Stimulated activated CD4-positive, alpha-beta T cell treated with anti-CD3 and anti-CD28 coated beads, Interleukin-1b, Interleukin-23, amount 100 ng/mL, for 1 hour (primary cell): ENCODE measurements at places on chromosomes 5 and 9.

DNA sequence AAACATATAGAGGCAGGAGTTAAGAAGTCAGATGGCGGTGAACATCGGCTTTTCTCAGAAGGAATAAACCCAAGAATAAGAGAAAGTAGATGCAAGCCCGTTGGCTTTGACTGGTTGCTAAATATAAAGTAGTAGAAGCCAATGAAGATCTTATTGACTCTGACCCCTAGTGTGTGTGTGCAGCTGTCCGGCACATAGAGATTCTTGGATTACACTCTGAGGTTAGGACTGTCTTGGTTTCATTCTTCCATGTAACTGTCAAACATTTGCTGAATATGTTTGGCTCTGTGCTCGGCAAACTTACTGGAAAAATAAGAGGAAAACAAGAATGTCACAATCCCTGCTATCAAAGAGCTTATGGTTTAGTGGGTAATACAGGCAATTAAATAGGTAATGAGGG lies 54.9 kb downstream of the ASTN2 start:
- no peak for DNase-seq

GRCh38 chr9:80690349-80690939 lies 998.9 kb downstream of the TLE1 start:
- no peak for DNase-seq

DNA sequence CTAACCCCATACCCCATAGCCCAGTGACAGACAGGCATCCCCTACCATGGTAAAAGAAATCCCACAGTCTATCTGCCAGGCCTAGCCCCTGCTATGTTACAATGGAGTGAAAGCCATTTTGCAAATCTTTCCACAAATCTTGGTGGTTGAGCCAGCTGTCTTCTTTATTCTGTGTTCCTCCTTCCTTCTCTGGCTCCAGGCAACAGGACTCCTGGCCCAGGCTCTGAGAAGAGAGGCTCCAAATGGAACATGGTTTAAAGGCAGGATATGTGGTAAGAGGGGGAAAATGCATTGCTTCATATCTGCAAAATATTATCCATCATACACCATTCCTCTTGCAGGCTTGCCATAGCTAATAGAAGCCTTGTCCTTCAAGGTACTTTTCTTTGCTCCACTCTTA lies 25.2 kb downstream of the FGF1 start:
- DNase-seq = no peak

DNA sequence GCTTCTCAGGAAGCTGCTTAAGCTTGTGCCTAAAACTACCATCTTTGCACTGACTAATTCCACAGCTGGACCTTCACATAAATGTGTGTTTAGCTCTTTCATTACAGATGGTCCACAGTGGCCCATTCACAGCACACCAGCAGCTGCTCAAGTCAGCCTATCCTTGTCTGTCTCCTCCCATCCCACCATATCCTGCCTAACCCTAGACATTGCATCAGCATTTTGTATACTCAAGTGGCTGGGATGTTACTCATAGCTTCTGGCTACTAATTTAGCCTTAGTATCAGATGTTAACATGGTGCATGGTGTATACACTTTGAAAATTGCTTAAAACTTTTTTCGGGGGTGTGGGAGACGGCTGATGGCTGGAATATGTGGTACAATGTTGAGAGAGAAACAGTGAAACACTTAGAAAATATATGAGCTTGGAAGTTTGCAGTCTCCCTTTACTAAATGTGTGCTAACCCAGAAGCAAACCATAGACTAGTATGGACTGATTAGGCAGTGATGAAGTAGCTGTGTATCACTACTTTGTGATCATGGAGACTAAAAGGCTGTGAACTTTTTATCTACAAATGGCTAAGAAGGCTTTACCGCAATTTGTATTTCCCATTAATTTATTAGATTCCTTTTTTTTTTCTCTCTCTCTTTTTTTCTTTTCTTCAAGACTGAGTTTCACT lies 83.1 kb downstream of the JMY start:
- DNase-seq = no peak

DNA sequence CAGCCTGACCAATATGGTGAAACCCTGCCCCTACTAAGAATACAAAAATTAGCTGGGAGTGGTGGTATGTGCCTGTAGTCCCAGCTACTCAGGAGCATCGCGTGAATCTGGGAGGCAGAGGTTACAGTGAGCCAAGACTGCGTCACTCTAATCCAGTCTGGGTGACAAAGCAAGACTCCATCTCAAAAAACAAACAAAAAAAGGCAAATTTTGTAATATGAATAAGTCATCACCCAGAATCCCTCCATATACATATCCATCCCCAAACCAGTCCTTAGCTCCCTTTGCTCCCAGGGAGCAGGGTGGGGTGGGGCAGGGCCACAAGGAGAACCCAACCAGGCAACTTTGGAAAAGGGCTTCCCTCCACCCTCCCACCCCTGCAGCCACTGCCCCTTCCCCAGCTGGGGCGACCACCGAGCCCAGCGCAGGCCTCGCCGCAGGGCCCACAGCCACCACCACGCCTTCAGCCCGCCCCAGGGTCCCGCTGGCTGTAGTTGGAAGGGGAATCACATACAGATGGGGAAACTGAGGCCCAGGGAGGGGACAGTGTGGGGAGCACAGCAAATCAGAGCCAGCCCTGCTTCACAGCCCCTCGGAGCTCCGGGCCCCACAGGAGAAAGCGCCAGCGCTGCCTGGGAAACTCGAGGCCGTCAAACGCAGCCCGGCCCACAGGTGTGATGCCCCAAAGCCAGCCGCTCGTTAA lies 7.8 kb downstream of the NOTCH1 start:
- no peak for DNase-seq

- DNase-seq = no peak
Measured at GRCh38 chr5:114407783-114408182, 45.9 kb downstream of the KCNN2 start.

- DNase-seq = no peak
Measured at GRCh38 chr5:36778336-36778735, 98.2 kb upstream of the NIPBL start.

GRCh38 chr5:33146881-33147280 lies 293.9 kb upstream of the TARS1 start:
- DNase-seq = no peak

DNA sequence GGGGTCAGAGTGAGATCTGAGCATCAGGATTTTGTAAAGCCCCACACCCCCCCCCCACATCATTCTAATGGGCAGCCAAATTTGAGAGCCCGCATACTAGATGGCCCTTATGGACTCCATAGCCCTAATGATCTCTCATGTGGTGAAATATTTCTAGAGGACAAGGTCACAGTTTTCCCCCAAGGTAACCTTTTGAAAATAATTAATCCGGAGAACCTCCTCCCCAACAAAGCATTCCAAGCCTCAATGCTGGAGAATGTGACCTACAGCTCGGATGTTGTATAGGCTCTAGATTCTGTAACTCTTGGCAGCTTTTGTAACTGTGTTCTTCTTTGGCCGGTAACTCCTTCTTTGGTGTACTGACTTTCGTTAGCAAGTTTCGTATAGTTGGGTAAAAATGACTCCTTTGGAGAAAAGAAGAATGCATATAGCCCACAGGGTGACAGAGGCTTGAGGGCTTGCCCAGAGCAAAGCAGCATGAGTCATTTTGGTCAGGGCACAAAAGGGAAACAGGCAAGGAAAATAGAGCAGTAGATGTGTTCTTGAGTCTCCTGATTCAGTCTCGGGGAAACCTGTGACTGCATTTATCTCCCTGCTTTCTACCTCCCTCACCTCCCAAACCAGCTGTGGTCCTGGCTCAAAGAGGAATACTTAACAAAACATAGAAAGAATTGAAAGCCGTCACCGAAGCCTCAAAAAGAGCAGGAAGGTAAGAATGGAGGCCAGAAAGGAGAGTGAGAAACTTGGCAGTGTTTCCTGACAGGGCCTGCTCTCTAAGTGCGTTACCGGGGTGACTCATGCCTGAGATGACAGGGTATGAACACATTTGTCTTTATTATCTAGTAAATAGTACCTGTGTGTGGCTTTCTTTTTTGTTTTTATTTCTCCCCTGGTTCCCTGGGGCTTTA lies 6.6 kb upstream of the XPA start:
- no peak for DNase-seq

DNA sequence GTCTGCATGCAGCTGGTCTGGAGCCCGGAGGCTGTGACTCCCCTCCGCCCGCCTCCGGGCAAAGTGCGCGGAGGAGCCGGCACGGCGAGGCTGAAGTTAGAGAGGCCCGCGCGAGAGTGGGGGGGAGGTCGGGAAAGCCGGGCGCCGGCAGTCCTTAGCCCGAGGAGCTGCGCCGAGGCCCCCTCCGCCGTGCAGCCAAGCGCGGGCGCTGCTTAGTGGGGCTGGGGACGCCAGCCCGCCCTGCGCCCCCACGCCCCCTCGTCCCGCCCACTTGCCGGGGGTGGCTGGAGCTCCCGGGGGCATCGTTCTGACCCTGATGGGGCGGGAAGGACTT lies 403 bp downstream of the NINJ1 start:
- DNase-seq = no peak

DNA sequence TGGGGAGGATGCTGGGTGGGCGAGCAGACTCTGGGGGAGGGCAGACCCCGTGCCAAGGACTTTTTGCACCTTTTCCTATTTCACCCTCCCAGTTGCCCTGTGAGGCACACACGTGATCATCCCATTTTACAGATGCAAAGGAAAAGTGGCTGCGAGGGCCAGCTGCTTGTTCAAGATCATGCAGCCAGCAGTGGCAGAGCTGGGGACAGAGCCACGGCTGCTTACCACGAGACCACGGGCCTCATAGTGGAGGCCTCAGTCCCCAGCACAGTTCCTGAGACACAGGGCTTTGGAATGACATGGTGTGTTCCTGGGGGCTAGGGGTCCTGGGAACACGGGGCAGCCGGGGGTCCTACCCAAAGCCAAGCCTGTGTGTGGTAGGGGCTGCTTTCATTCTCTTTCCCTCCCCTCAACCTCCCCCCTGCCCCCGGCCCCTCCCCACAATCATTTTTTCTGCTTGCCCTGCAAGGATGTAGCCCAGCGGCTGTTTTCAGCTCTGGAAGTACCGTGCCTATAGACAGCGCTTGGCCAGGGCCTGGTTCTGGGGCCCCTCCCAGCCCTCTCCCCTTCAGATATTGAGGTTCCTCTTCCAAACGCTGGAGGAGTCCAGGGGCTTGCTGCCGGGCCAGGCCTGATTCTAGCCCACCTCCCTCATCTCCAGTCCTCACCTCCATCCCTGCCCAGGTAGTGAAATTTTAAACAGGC lies 58.5 kb upstream of the IER5L start:
- DNase-seq = no peak

DNA sequence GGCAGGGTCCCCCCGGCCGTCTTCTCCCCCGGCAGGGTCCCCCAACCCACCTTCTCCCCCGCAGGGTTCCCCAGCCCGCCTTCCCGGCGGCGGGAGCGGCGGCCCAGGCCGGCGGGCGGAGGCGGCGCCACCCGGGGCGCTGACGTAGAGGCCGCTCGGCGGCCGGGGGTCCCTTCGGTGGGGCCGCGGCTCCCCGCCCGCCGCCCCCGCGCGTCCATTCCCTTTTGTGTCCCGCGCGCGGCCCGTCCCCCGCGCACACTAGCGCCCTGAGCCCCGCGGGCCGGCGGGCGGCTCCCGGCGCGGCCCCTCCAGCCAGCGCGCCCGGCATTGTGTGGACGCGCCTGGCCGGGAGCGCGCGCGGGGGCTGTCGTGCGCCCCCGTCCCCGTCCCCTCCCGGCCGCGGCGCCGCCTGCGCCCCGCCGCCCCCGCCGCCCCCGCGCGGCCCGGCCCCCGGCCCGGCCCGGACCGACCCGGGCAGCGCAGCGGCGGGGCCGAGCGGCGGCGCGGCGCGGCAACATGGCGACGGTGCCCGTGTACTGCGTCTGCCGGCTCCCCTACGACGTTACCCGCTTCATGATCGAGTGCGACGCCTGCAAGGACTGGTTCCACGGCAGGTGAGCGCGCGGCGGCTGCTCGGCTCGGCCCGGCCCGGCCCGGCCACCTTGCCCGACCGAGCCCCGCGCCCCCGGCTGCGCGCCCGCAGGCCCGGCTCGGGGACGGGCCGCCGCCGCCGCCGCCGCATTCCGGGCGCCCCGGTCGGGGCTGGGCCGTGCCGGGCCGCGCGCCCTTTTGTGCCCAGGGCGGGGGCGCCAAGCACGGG lies at the start of gene PHF2:
Gene PHF2 (plus strand): TSS at position 327 of the 820 bp plus-strand sequence. CDS start 190 bp downstream, at position 517.
- no peak for DNase-seq

GRCh38 chr5:55636683-55637082 lies 75.4 kb downstream of the SLC38A9 start:
- no peak for DNase-seq

- no peak for DNase-seq
Measured at GRCh38 chr5:181204113-181204825, 727 bp downstream of the TRIM7 start.

GRCh38 chr5:82636591-82636990 lies 358.4 kb upstream of the RPS23 start:
- DNase-seq = no peak

DNA sequence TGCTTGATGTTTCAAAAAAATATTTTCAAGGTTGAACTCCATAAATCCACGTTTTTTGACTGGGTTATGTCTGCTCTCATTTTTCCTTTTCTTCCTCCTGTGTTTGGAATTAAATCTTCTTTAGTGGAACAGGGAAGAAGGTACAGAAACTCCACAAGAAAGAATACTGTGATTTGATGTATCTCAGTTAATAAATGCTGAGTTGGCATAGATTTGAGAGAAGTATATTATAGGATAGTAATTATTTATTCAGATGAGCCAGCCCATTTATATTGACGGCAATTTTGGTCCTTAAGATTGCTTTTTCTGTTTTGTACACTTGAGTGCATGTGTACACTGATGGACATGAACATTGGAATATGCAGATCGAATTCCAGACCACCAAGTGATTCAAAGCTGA lies 481.4 kb downstream of the PSAT1 start:
- no peak for DNase-seq

GRCh38 chr5:68543212-68543611 lies 327.7 kb downstream of the PIK3R1 start:
- no peak for DNase-seq

DNA sequence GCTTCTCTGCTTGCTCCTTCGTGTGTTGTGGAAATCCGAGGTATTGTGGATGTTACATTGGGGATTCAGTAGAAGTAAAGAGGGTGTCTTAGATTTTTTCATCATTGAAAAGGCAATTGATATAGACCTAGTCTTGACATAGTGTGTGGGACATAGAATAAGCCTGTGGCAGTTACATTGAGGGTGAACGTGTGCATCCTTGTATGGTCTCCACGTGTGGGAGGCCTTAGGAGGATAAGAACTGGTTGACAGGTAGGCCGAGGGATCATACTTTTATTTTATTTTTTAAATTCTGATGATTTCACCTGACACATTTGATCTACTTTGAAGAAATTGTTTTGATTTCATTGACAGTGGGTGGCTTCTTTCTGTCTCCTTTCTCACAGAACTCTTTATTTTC lies 17.0 kb upstream of the FAM120AOS start:
- no peak for DNase-seq

- no peak for DNase-seq
Measured at GRCh38 chr5:179766021-179766725, 27.6 kb upstream of the LTC4S start.

GRCh38 chr5:7016999-7017747 lies 303.9 kb downstream of the TENT4A start:
- no peak for DNase-seq

- DNase-seq = no peak
Measured at GRCh38 chr9:4829969-4830368, 37.2 kb downstream of the RCL1 start.

- DNase-seq = no peak
Measured at GRCh38 chr9:72534931-72535330, 13.5 kb downstream of the TMC1 start.
